ENCODE measurements at places on chromosomes 5 and 9.

GRCh38 chr9:13603921-13604320 lies 324.4 kb upstream of the MPDZ start:
- no peak for DNase-seq

DNA sequence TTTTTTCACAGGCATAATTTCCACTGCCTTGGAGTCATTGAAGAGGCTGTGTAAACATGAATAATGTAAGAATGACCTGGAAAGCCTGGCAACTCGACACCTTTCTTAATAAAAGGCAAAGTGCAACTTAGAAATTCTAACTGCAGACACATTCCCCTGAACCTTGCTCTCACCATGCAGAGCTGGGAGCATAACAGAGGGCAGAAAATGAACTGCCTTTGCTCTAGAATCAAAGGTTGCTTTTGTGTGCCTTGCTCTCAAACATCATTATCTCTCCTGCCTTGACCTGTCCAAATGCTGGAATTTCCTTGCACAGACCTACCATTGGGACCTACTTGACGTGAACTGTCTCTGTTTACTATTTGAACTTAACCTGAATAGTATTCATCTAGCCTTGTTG lies 462.0 kb upstream of the ZNF462 start:
- no peak for DNase-seq

GRCh38 chr5:151739939-151740335 lies 18.5 kb downstream of the ATOX1 start:
- DNase-seq = no peak

- no peak for DNase-seq
Measured at GRCh38 chr5:179281694-179282093, 63.6 kb downstream of the ADAMTS2 start.

- DNase-seq = no peak
Measured at GRCh38 chr5:170410401-170410800, 21.2 kb upstream of the KCNMB1 start.

- DNase-seq = no peak
Measured at GRCh38 chr5:107361945-107362344, 308.8 kb downstream of the EFNA5 start.

DNA sequence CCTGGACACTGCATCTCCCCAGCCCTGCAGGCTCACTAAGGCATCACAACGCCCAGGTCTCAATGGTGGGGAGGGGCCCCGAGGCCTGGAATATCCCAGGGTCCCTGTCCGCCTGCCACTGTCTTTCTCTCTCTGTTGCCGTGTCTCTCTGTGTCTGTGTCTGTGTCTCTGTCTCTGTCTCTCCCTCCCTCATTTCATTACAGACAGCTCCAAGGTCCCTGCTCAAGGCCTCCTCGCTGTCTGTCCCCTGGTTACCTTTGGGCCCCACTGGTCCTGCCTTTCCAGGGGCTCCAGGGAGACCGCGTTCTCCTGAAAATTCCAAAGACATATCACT lies 3.2 kb downstream of the FCN1 start:
- DNase-seq = no peak

GRCh38 chr5:142400415-142400814 lies 75.6 kb upstream of the SPRY4 start:
- DNase-seq = no peak

- DNase-seq = no peak
Measured at GRCh38 chr5:142584891-142585290, 101.0 kb downstream of the FGF1 start.

DNA sequence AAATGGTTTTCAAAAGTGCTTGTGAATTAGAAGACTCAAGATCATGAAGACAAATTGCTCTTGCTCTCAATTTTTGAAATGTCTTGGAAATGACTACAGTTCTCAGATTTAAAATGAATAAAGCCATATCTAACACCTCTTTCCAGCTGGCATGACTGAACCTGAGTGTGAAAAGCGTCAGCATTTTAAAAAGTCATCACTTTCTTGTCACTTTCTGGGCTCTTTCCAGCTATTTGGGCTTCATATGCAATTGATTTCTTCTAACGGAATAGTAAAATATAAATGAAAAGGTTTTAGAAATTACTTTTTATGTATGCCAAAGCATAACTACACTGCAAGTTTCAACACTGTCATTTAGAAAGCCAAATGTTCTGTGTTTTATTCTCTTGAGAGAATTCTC lies 2.3 kb downstream of the GPR21 start:
- no peak for DNase-seq

GRCh38 chr5:12277504-12278192 lies 373.4 kb upstream of the CTNND2 start:
- no peak for DNase-seq

GRCh38 chr9:127022913-127023660 lies 99.3 kb downstream of the ANGPTL2 start:
- no peak for DNase-seq

DNA sequence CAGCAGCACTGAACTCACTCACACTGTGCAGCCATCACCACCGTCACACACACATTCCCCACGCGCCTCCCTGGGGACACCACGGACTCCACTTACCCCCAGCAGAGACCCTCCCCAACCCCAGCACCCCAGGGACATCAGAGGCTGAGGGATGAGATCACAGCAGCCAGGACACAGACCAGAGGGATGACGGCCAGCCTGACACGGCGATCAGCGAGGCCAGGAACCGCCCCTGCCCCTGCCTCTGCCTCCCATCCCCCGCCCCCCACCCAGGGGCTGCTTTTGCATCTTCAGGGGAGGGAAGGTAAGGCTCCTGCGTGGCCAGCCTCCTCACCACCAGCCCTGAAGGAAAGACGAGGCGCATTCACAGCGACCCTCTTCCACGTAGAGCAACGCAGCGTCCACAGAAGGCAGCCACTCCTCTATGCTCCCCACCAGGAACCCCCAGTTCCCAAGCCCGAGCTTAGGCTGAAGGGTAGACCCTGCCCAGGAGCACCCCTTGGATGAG lies 104.5 kb downstream of the VAV2 start:
- no peak for DNase-seq

Measured in activated CD4-positive, alpha-beta T cell treated with anti-CD3 and anti-CD28 coated beads for 24 hours (primary cell).